ENCODE measurements at places on chromosomes 5 and 9.

DNA sequence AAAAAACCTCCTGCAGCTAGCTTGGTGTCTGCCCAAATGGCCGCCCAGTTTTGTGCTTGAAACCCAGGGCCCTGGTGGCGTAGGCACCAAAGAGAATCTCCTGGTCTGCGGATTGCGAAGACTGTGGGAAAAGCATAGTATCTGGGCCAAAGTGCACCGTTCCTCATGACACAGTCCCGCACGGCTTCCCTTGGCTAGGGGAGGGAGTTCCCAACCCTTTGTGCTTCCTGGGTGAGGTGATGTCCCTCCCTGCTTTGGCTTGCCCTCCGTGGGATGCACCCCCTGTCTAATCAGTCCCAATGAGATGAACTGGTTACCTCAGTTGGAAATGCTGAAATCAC lies 83.0 kb upstream of the JAK2 start:
- no peak for DNase-seq

DNA sequence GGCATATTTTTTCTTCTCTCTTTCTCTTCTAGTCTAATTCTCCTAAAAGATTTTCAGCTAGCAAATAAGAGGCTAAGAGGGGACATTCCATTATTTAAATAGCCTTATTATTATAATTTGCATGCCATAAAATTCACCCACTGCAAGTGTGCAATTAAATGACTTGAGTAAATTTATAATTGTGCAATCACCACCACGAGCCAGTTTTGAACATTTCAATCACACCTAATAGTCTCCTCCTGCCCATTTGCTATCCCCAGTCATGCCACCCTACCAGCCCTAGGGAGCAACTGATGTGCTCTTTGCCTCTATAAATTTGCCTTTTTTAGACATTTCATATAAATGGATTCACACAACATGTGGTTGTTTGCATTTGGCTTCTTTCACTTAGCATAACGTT lies 12.0 kb upstream of the SLC36A2 start:
- DNase-seq, result no peak

GRCh38 chr9:137150617-137151457 lies 11.9 kb downstream of the GRIN1 start:
- DNase-seq, result peak; percentile 98

DNA sequence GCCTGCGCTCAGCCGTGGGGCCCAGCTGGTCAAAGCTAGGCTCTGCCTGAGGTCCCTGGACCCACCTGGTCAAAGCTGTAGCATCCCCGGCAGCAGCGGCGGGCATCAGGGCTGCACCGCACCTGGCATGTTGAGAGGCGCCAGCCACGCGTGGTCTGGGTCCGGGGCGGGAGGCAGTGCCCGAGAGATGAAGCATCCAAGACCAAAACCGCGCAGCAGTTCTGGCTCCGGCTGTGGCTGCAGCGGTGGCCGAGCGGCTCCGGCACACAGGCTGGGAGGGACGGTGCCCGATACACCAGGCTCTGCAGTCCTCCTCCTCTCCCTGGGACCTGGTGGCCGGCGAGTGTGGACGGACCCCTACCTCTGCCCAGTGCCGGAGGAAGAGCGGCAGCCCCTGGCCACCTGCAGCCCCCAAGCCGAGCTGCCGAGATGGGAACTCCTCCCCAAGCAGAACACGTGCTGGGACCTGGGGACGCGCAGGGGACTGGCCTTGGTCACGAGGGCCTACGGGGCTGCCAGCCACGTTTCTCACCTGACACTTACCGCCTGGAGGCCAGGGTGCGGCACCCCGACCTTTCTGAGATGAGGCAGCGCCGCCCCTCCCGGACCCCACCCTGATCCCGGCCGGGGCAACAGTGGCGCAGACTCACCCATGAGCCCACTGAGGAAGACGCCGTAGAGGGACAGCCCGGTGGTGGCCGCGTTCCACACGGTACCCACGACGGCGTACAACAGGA lies 33.0 kb downstream of the SLC9A3 start:
- no peak for DNase-seq

- peak; percentile 21 for DNase-seq
Observed at GRCh38 chr5:32042551-32042961, 131.6 kb downstream of the GOLPH3 start.

DNA sequence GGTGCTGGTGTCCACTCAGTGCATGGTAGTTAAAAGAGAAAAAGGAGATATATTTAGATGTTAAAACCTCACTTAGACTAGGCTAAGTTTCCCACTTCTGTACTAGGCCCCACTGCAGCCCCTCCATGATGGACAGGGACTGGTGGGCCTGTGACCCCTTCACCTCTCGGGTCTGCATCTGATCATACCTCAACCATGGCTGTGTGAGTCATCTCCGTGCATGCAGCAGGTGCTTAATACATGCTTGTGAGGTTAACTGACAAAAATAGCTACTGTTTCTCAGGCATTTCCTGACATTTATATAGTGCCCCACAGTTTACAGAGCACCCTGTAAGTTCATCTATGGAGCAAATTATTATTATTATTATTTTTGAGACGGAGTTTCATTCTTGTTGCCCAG lies 8.4 kb upstream of the URM1 start:
- no peak for DNase-seq

- DNase-seq, result no peak
Observed at GRCh38 chr5:102545175-102545574, 46.4 kb upstream of the SLCO6A1 start.

DNA sequence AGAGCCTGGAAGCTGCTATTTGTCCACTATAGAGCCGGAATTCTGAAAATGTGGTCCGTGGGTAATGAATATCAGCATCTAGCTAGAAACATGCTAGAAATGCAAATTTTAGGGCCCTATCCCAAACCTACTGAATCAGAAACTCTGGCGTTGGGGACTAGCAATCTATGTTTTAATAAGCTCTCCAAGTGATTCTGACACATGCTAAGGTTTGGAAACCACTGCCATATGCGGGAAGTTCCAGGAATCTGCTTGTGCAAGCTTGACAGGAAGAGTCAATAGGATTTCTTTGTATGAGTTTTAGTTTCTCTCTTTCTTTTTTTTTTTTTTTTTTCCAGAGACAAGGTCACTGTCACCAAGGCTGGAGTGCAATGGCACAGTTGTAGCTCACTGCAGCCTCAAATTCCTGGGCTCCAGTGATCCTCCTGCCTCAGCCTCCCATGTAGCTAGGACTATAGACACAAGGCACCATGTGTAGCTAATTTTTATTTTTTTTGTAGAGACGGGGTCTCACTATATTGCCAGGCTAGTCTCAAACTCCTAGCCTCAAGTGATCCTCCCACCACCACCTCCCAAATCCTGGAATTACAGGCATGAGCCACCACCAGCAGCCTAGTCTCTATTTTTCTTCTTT lies 26.4 kb upstream of the CARNMT1 start:
- no peak for DNase-seq

GRCh38 chr9:5557606-5558587 lies 47.6 kb downstream of the PDCD1LG2 start:
- DNase-seq, result no peak

- no peak for DNase-seq
Observed at GRCh38 chr5:172791286-172791685, 20.3 kb upstream of the DUSP1 start.

DNA sequence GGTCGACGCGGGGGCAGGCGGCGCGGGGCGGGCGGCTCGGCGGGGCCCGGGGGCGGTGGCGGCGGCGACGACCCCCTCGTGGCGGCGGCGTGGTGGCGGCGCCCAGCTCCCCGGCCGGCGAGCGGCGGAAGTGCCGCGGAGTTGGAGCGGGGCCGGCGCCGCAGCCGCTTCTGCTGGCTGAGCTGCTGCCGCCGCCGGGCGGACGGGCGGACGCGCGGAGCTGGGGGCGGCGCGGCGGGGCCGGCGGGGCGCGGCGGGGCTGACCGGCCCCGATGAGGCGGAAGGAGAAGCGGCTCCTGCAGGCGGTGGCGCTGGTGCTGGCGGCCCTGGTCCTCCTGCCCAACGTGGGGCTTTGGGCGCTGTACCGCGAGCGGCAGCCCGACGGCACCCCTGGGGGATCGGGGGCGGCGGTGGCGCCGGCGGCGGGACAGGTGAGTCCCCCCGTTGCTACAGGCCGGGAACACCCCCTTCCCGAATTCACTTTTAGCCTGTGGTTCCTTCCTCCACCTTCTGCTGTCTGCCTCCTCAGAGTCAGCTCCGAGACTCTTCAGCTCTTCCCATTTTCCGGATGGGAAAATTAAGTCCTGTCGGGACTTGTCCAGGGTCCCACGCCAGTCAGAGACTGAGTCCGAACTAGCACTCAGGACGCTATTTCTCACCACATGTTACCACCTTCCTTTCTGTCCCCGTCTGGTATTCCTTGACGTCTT lies at the start of gene GALNT10:
Gene GALNT10 (plus strand): TSS at position 139 of the 710 bp plus-strand sequence. CDS start 134 bp downstream, at position 273.
- DNase-seq, result peak; percentile 30

DNA sequence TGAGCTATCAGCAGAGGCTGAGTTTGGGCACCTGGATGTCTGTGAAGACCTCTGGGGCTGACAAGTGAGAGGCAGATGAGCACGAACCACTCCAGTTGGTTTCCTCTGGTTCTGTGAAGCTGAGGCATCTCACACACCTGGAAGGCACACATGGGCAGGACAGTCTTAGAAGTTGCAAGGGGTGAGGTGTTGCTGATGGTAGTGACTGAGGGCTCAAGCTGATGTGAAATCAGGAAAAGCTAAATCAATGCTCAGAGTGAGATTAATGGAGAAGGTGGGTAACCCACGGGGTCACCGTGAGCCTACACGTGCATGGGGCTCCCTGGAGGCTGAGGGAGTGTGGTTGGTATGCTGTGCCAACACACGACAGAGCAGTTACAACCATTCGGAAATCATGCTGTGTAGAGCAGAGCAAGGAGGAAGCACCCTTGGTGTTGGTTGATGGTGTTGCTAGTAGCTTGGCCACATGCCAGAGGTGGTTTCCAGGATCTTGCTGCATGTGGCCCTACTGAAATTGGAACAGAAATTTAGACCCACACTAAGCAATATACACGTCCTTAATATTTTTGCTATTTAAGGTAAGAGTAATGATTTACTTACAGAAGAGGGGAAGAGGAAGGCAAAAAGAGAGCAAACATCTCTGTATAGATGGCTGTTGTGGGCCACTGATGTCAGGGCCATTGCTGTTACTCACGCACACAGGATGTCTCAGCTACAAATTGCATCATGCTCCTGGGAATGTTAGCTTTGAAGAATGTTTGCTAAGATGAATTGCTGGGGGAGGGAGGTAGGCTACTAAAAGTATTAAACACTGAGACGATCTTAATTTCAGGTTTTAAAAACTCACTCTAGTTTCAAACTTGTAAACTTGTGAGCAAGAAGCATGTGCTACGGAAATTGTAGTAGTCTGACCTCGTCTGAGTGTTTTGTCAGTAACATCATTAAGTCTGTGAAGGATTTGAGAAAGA lies 170.5 kb downstream of the ARHGEF28 start:
- no peak for DNase-seq

GRCh38 chr9:68703672-68704071 lies 1.4 kb upstream of the PIP5K1B start:
- no peak for DNase-seq

GRCh38 chr9:109320742-109321448 lies at the start of gene EPB41L4B:
TSS of gene EPB41L4B (minus strand) at chr9:109321059. CDS start at chr9:109320446, 613 bp downstream.
- DNase-seq, result peak; percentile 80

GRCh38 chr9:99606957-99607356 lies 214.7 kb upstream of the NR4A3 start:
- DNase-seq, result no peak

DNA sequence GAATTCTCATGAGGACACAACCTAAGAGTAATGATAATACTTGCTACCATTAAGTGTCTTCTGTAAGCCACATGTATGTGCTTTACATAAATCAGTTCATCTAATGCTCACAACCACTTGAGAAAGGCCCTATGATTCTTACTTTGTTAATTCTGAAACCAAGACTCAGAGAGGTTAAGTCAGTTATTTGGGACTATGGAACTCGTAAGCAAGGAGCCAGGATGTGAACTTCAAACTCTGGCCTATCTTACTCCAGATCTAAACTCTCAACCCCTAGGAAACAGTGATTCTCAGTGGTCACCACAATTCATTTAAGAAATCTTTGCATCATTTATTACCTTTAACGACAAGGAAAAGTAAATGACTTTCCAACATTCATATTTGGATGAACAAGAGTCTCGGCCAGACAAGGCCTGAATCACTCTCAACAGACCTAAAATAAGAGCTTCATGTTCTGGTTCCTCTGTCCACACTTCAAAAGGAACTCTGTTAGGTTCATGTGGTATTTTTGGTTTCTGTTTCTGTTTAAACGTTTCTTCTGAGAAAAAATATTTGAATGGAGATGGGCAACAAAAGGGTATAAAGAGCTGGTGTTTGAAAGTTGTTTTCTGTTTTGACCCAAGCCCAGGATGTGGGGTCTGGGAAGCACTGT lies 104.8 kb downstream of the LPAR1 start:
- no peak for DNase-seq

DNA sequence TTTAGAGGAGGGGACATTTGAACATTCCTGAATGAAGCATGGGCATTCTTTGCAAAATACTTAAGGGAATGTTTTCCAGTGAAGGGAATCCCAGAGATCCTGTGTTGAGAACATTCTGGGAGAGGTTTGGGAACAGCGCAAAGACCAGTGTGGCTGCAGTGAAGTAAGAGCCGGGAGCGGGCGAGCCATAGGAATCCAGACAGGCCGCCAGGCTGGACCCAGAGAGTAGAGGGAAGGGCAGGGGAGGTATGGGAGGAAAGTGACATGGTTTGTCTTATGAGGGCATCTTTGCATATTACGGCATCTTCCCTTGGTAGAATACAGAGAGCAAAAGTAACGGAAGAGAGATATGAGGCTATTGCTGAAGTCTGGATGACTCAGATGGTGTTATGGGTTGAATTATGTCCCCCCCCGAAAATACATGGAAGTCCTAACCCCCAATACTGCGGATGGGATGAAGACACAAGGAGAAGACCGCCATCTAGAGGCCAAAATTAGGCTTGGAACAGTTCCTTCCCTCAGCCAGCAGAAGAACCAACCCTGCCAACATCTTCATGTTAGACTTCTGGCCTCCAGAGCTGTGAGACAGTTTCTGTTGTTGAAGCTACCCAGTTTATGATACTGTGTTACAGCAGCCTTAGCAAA lies 268.2 kb downstream of the MAST4 start:
- DNase-seq, result no peak

DNA sequence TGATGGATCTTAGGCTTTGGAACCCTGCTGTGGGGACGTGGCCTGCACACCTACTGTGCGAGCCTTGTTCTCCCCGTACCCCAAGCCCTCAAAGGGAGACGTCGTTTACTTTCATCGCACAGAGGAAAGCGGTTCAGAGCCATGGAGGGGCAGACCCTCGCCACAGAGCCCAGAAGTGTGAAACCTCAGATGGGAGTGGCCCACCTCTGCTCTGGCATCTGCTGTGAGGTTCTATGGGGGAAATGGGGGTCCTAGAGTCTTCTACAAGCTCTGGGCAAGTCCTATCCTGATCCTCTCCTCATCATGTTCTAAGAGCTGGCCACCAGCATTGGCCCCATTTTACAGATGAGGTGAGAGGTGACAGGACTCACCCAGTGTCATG lies 3.7 kb upstream of the RNF44 start:
- no peak for DNase-seq

GRCh38 chr9:137293482-137294090 lies 8.5 kb downstream of the NRARP start:
- DNase-seq, result no peak

- DNase-seq, result no peak
Observed at GRCh38 chr9:21996858-21997257, 2.3 kb downstream of the CDKN2B-AS1 start.

GRCh38 chr9:95935861-95936578 lies 60.5 kb downstream of the ERCC6L2 start:
- DNase-seq, result no peak
